ENCODE measurements at places on chromosomes 6 and 20. TPM values are rescaled to one million over a fixed set of nuclear protein-coding genes. Genes with fewer than 3 reads are reported as not detected.

PLCB4 gene
- 33.3 TPM for total RNA-seq

DNA sequence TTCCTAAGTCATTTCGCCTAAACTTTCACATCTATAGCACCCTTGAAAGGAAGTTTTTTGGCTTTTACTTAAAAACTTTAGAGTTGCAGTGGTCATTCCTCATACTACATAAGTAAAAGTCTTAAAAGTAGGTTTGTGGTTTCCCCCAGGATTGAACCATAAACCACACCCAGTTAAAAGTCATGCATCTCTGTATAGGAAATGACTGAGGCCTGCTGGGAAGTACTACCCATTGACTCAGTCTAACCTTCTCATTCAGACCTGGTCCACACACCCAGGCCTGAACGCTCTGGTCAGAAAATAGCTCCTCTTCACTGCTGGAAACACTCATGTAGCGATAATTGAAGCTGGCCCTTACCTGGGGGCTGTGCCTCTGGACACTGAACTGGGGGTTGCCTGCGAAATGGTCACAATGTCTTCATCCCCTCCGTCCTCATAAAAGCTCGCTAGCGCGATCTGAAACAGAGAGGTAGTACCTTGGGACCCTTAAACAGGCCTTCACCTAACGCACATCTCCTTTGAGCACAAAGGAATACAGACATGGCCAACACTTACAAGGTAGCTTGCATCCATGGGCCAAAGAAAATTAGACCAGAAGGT is 2.6 kb downstream of the NSFL1C start:
- DNase-seq = no peak

TCF21 gene
- 3.2 TPM for total RNA-seq

- no peak for DNase-seq
These were observed 40.6 kb downstream of the GJA10 start for GRCh38 chr6:89934685-89935366.

POPDC3 gene
- total RNA-seq = 39.0 TPM

DNA sequence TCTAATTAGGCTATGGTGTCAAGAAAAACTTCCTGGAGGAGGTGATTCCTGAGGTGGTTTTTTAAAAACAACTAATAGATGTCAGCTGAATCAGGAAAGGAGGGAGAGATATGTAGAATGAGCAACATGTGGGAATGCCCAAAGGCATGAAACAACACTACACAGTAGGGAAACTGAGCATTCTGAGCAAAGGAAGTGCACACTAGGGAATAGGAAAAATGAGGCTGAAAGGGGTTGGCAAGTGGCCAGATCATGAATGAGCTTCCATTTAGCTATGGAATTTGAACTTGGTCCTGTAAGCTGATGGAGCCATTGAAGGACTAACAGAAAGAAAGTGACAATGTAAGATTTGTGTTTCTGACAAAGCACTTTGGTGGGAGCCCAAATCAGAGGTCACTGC is 16.9 kb upstream of the SLC35F1 start:
- no peak for DNase-seq

CST5 gene
- total RNA-seq = not detected

DNA sequence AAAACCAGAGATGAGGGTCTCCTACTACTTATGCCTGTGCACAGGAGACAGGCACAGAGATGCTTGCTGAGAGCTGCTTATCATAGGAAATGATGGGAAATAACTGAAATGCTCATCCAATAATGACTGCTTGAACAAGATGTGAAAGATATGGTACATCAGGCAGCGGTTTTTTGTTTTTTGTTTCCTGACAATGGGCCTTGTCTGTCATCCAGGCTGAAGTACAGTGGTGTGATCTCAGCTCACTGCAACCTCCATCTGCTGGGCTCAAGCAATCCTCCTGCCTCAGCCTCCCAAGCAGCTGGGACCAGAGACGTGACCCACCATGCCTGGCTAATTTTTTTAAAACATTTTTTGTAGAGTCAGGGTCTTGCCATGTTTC is 1.2 kb upstream of the RIPOR3 start:
- no peak for DNase-seq

- DNase-seq = no peak
These were observed 68.7 kb downstream of the SNX9 start for GRCh38 chr6:157891544-157892362.

GFOD1 gene
- 31.5 TPM for total RNA-seq

- DNase-seq = no peak
These were observed 41.1 kb upstream of the SAMD5 start for GRCh38 chr6:147467428-147467827.

- DNase-seq = no peak
These were observed 123.2 kb upstream of the BMP5 start for GRCh38 chr6:55998576-55998975.

DNA sequence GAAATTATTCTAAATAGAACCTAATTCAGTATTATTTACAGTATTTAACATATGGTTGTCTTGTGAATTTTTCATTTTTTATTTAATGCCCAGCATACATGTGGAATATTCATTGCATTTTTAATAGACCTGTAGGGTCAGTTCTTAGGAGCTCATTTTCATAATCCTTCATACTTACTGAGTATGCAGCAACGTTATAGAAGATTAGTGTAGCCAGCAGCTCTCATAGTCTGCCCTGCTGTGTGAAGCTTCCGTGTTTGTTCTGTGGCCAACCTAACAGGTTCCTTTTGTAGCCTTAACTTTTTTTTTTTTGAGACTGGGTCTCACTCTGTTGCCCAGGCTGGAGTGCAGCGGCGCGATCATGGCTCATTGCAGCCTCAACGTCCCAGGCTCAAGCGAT is 261.4 kb downstream of the ARID1B start:
- DNase-seq = no peak

NRSN1 gene
- not detected for total RNA-seq

ANKS1A gene
- 34.4 TPM for total RNA-seq

CDH26 gene
- total RNA-seq = 0.64 TPM

DNA sequence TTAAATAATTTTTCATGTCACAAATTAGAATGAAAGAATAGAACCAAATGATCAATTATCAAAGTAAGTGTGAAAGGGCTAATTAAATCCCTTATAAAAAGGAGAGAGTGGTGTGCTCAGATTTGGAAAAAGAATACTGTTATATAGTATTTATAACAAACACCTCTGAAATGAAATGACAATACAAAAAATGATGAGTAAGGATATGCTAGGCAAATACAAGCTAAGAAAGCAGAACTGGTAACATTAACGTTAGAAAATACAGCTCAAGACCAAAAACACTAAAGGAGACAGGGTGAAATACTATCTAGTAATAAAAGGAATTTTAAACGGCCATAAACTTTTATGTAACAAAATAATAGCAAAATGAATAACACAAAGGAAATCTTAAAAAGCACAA is 324.2 kb upstream of the RUNX2 start:
- no peak for DNase-seq

DNA sequence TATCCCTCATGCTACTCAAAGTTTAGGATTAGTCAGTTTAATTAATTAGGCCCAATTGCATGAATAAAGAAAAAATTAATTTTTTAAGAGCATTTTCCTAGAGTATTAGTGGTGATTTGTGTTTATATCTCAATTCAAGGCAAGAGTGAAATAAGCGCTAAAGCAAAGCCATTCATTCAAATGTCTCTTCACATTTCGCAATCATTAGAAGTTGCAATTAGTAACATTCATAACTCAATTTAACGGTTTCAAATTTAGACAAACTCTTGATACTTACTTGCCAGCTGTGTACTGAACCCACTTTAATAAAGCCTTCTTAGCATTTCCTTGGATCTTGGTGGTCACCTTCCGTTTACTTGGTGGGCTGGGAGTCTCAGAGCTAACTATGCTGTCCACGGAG is 127.2 kb downstream of the SYNE1 start:
- DNase-seq = no peak

DNA sequence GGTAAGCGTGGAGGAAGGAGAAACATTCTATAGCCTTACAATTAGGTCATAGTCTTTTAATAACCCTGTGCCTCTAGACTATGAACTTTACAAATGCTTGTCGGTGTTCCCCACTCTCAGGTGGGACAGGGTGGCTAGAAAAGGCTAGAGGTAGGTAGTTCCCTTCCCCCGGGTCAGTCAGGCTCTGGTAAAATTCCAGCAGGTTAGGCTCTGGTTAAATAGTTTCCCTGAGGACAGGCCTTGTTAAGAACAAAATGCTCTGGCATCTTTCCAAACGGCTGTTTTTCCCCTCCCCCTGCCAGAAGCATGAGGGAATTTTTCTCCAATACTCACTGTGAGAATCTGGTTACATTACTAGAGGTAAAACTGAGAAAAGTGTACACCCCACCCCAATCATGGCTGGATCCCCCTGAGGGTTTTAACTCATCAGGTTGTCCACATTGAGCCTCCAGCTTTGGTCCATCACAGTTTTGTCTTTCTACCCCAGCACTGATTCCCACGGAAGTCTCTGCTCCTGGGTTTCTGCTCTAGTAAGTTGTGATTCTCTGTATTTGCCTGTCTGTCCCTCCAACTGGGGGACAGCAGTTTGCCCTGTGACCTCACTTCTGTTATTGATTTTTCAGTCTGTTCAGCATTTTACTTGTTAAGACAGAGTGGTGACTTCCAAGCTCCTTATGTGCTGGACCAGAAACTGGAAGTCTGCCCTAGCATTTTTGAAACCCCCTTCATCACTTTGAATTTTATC is 84.7 kb upstream of the ADGRF1 start:
- DNase-seq = no peak

DNA sequence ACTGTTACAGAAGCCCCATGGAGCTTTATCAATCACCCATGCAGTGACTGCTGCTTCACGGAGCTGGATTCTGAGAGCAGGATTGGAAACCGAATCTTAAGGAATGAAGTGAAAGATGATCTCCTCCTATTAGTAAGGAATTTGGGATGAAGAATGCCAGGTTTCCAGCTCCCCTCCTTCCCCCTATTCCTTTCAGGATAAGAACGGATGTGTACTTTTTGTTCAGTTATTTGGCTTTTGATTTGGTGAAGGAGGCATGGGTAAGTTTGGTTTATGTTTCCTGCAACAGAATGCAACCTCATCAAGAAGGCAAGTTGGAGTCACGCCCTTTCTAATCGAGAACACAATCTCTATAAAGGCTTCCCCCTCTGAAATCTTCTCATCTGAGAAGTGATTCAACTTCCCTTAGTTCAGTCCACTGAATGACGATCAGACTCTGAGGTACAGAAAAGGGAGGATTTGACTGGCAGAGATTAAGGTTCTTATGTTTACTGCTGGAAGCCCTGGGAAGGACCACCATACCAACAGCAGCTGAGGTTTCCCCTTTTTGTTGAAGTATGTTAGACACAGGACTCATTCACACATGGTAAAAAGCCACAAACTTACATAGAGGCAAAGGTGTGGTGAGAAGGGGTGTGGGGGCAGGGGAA is 5.5 kb downstream of the ELMO2 start:
- no peak for DNase-seq

HCK gene
- total RNA-seq = 2.1 TPM

GRCh38 chr20:54688476-54688875 is 213.1 kb downstream of the DOK5 start:
- no peak for DNase-seq

AVP gene
- total RNA-seq = not detected

GRCh38 chr6:124055963-124056362 is 252.3 kb downstream of the NKAIN2 start:
- no peak for DNase-seq

HSPA1L gene
- total RNA-seq = 2.8 TPM

DNA sequence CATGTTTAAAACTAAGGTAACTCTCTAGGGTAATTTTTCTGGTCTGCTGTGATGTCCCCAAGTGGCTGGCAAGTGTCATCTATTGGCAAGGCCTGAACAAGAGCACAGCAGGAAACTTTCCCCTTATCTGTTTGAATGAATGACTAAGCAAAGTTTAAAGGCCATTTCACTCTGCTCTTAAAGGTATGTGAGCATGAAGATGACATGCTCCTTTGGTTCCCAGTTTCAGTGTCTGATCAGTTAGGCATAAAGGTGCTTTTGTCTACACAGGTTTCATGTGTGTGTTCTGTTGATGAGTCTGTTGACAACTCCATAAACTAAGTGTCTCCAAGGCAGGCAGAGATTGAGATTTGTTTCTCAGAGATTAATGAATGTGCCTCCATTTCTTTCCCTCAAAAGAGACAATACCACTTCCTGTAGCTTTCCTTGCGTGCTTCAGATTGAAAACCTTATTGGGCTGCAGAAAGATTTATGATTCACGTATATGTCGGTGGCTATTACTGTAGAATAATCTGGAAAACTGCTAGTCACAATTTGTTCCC is 83.9 kb downstream of the MAP3K7 start:
- no peak for DNase-seq
